ENCODE measurements at places on chromosomes 1 and 21.

GRCh38 chr1:96039910-96040309, 681.7 kb upstream of the PTBP2 start:
- no peak for DNase-seq

GRCh38 chr1:7644086-7644485, 127.0 kb upstream of the VAMP3 start:
- no peak for DNase-seq

- no peak for DNase-seq
Measured at GRCh38 chr1:18397641-18398040, 83.1 kb upstream of the KLHDC7A start.

GRCh38 chr21:19648391-19648790, 1244.8 kb upstream of the TMPRSS15 start:
- DNase-seq = no peak

- DNase-seq = no peak
Measured at GRCh38 chr1:157272729-157273524, 134.7 kb upstream of the ETV3 start.

DNA sequence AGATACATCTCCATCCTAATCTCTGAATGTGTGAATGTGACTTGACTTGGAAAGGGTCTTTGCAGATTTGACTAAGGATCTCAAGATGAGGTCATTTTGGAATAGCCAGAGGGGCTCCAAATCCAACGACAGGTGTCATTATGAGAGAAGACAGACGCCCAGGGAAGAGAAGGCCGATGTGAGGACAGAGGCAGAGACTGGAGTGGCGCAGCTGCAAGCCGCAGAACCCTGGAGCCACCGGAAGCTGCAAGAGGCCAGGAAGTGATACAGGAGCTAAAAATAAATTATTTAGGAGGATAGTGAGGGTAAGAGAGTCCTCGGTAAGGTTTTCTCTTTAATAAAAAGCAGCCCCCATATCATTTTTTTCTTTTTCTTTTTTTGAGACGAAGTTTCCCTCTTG, 9.7 kb upstream of the AADACL4 start:
- no peak for DNase-seq

DNA sequence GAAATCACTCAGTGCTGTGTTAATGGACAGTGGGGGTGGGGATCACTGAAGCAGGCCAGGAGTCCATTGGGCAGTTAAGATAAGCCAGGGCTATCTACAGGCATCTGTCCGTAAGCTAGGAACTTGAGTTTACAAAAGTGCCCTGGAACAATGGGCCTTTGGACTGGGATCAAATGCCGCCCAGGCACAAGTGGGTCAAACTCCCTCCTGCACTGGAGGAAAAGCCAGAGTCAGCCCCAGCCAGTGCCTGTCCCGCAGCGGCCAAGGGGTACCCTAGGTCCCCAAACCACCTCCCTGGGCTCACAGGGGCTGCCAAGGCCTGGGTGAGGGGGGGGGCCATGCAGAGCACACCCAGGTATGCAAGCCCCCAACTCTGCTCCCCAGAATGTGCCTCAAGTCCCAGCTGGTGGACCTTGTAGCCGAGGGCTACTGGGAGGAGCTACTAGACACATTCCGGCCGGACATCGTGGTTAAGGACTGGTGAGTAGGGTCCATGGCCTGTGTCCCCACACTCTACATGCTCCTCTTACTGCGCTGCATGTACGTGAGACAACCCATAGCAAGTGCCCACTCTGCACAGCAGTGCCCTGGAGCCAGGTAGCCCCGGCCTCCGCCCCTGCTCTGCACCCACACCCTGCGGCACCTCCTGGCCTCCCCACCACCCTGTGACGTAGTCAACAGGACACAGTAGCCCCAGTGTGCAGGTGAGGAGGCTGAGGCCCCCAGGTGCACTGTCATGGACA, 7.7 kb downstream of the FBXO6 start:
- DNase-seq = no peak

GRCh38 chr1:77424236-77424635, 142.4 kb downstream of the AK5 start:
- no peak for DNase-seq
